ENCODE measurements at places on chromosomes 3 and 15.
A peak's percentile ranks its signal among the peaks of the same experiment; 100 is the strongest.

GRCh38 chr3:188090620-188091309, 63.2 kb upstream of the LPP start:
- DNase-seq, result no peak

DNA sequence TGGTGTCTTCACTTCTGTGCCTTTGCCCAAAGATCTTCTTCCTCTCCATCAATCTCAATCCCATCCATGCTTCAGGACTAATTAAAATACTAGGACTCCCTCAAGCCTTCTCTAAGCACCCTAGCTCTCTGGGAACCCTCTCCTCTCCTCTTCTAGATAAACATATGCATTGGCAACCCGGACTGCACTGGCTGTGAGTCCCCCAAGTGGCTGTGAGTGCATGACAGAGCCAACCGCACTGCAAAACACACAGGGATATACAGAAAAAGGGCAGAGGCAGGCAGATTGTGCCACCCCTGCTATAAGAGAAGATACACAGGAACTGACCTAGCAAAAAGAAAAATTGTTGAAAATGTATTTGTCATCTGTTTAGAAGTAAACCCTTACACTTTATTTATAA, 457.1 kb downstream of the MFSD1 start:
- no peak for DNase-seq

- no peak for DNase-seq
These were observed 139.2 kb downstream of the ATP8B4 start for GRCh38 chr15:49979705-49980382.

GRCh38 chr3:171268677-171269076, 191.5 kb downstream of the TNIK start:
- no peak for DNase-seq

GRCh38 chr3:153443961-153444360, 281.9 kb downstream of the RAP2B start:
- DNase-seq, result no peak

DNA sequence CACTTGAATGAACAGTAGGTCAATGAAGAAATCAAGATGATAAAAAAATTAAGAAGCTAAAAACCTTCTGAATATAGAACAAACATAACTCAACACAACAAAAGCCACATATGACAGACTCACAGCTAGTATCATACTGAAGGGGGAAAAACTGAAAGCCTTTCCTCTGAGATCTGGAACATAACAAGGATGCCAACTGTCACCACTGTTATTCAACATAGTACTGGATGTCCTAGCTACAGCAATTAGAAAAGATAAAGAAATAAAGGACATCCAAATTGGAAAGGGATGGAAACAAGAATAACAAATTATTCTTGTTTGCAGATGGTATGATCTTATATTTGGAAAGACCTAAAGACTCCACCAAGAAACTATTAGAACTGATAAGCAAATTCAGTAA, 60.8 kb downstream of the ILDR1 start:
- no peak for DNase-seq

GRCh38 chr3:17050071-17050470, 165.3 kb downstream of the PLCL2 start:
- no peak for DNase-seq

GRCh38 chr15:49902685-49903501, 216.1 kb downstream of the ATP8B4 start:
- no peak for DNase-seq

DNA sequence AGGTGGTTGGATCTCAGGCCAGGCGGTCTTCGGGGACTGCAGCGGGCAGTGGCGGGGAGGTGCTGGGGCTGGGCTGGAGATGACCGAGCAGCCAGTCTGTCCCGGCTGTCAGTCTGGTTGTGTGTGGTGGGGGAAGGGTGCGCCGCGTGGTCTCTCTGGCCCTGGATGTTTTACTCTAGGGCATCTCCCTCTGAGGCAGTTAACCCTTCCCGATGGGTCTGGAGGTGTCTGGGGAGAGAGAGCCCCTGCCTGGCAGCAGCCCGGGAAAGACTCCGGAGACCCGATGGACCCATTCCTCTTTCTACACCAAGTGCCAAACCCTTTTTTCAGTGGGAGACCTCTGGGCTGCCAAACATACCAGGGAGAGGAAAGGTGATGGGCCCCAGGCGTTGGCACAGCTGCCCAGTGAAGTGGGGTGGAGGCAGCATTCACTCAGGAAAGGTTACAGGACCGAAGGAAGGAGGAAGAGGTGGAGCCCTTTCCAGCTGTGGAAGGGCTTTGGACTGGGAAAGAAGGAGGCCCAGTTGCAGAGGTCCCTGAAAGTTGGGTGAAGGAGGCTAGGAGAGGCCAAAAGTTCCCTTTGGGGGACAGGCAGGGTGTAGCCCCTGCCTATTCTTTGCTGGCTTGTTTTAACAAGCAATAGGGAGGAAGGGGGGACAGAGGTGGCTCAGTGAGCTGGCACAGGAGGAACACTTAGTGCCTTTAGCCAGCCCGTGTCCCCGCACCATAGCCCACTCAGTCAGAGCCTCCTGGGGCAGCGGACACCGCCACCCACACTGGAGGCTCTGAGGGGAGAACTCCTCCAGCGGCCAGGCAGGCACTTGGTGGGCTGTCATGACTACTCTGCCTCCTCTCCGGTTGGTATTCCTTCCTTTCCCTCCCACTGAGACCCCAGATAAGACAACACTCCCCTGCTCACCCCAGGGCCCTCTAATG, 2.7 kb upstream of the BAHD1 start:
- no peak for DNase-seq

- peak; percentile 2 for DNase-seq
These were observed 123.9 kb downstream of the LRRK1 start for GRCh38 chr15:101043011-101043410.

GRCh38 chr3:40895109-40895508, 304.2 kb upstream of the CTNNB1 start:
- DNase-seq, result no peak

- DNase-seq, result peak; percentile 80
These were observed 58.4 kb downstream of the MAP6D1 start for GRCh38 chr3:183766745-183767606.

- DNase-seq, result no peak
These were observed 68.5 kb downstream of the TRANK1 start for GRCh38 chr3:36876181-36876936.

- DNase-seq, result peak; percentile 33
These were observed 169.1 kb upstream of the CCDC54 start for GRCh38 chr3:107208100-107208499.

- no peak for DNase-seq
These were observed 110.9 kb upstream of the ATP2B2 start for GRCh38 chr3:10616321-10616720.

DNA sequence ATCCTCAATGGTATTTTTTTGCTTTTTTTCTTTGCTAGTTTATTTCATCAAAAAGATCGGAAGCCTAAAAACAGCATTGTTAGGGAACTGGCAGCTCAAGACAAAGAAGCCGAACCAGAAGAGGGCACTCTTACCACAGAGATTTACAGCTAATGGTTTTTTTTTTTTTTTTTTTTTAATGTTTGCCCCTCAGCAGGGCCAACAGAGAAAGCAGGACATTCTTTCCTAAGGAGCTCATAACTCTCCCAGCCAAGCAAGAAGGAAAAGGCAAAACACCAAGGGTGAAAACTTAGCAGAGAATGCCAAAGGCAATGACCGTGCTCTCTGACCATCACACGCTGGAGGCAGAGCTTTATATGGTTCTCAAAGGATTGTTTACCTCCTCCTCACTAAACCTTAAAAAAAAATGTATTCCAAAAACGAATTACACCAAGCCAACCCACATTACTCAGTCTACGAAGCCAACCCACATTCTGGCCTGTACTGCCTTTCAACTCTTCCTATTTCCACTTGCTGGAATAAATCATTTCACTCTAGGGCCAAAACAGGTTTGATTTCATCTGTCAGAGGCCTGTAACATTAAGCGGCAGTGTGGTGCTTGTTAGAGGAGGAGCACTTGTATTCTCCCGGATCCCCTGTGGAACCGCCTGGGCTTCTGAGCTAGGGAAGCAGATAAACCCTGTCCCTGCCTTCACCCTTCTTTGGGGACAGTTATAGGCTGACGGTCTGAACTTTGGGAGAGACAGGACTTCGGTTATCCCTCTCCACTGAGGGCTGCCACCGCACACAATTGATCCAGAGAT, 35.6 kb upstream of the GYG1 start:
- DNase-seq, result peak; percentile 66

GRCh38 chr3:72270072-72270681, 485.2 kb upstream of the PROK2 start:
- peak; percentile 41 for DNase-seq

GRCh38 chr3:152834191-152834775, 648 bp upstream of the P2RY1 start:
- DNase-seq, result peak; percentile 31

GRCh38 chr3:187968883-187969580, 184.9 kb upstream of the LPP start:
- DNase-seq, result no peak

- no peak for DNase-seq
These were observed 27.8 kb downstream of the SHQ1 start for GRCh38 chr3:72820415-72820814.

GRCh38 chr15:92385096-92385495, 8.6 kb upstream of the ST8SIA2 start:
- DNase-seq, result no peak

DNA sequence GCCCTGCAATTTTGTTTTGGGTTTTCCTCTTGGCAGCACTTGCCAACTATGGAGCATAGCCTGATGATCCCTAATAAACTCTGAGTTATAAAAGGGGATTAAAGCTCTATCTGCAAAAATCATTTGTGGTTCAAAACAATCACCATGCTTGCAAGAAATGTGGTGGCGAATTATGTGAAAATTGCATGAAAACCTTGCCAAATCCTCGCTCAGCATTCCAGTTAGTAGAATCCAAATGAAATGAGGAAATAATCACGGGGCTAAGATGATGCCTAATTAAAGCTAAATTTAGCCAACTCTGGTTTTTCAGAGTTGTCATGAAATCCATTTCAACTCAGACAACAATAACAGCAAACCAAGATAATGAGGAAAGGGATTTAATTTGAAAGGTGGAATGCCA, 73.0 kb upstream of the PROK2 start:
- no peak for DNase-seq

- DNase-seq, result no peak
These were observed 4.6 kb upstream of the LMOD3 start for GRCh38 chr3:69126999-69127398.

DNA sequence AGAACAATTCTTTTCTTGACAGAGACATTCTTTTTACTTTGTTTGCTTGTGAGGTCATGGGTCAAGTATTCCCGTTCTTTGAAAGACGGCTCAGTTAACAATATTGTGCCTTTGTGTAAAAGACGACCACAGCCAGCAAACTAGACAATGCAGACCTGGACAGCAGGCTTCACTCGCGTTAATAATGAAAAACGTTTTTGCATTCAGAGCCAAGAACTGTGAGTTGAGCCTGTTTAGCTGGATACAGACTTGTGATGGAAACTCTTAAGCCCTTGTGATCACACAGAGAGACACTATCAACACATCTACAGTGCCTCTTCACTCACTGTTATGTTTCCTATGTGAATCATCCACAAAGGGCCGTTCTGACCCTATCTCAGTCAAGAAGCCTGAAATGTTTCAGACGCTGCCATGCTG, 37.3 kb upstream of the CMTM7 start:
- DNase-seq, result no peak

- no peak for DNase-seq
These were observed 134.1 kb upstream of the MNS1 start for GRCh38 chr15:56598991-56599390.

- DNase-seq, result no peak
These were observed 4.5 kb downstream of the SMC4 start for GRCh38 chr3:160403796-160404470.

- no peak for DNase-seq
These were observed 5.2 kb downstream of the DALRD3 start for GRCh38 chr3:49013113-49013737.

GRCh38 chr3:159818399-159818798, 170.2 kb upstream of the IL12A start:
- DNase-seq, result peak; percentile 81

DNA sequence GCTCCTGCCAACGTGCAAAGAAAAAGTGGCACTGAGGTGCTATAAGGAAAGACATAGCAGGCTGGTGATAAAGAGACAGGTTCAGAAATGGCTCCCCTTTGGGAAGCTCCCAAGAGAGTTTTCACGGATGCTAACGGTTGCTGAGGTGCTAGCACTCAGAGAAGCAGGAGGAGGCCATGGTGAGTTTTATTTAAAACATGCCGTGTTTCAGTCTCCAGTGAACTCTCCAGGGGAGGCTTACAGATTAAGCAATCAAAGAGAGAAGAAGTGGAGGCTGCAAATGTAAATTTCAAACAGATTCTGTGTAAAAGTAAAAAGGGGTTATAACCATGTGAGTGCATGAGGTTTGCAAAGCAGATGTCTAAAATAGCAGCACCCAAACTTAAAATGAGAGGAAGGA, 346.2 kb downstream of the NTRK3 start:
- DNase-seq, result no peak

- DNase-seq, result no peak
These were observed 542.0 kb downstream of the EPHA3 start for GRCh38 chr3:89649431-89649830.

DNA sequence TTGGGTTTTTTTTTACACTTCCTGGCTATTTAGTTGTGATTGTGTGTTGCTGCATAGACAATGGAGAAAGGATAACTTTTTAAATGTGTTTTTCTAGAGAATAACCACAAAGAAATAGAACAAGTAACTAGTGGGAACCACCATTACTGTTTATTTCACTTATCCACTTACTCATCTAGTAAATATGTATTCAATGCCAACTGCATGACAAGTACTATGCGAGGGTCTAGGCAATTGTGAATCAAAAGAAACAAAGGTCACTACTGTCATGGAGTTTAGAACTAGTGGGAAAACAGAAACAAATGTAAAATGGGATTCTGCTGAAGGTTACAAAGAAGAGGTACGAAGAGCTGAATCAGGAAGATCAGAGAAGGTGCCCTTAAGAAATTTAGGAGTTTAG, 600.9 kb upstream of the ROBO2 start:
- no peak for DNase-seq

DNA sequence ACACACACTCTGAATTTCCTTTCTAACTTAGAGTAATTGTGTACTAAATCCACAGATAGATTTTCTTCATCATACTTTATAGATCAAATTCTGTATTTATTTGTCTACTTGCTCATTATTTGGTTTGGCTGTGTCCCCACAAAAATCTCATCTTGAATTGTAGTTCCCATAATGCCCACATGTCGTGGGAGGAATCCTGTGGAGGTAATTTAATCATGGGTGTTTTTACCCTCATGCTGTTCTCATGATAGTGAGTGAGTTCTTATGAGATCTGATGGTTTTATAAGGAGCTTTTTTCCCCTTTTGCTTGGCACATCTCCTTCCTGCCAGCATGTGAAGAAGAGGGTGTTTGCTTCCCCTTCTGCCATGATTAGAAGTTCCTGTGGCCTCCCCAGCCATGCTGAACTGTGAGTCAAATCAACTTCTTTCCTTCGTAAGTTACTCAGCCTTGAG, 198.3 kb upstream of the TGFBR2 start:
- no peak for DNase-seq

- DNase-seq, result no peak
These were observed 246.7 kb downstream of the LPP start for GRCh38 chr3:188400494-188401243.

- DNase-seq, result no peak
These were observed 65.9 kb downstream of the CACNA2D3 start for GRCh38 chr3:54188176-54188791.

GRCh38 chr3:138369151-138369900, 20.9 kb downstream of the MRAS start:
- DNase-seq, result no peak

GRCh38 chr15:68833700-68834331, 13.1 kb upstream of the ANP32A start:
- no peak for DNase-seq

GRCh38 chr3:189272500-189273119, 100.8 kb downstream of the TPRG1 start:
- DNase-seq, result no peak

All from BE2C (cell line).